ENCODE measurements at places on chromosomes 2 and 18. TPM values are rescaled to one million over a fixed set of nuclear protein-coding genes. Genes with fewer than 3 reads are reported as not detected.

GRCh38 chr2:145203891-145204290, 684.0 kb upstream of the ZEB2 start:
- peak; percentile 48 for DNase-seq

The KLHL30 gene
- total RNA-seq, result 58.4 TPM

GRCh38 chr2:109591206-109591605, 22.6 kb downstream of the SEPTIN10 start:
- DNase-seq, result no peak

The QPCT gene
- 5.6 TPM for total RNA-seq

DNA sequence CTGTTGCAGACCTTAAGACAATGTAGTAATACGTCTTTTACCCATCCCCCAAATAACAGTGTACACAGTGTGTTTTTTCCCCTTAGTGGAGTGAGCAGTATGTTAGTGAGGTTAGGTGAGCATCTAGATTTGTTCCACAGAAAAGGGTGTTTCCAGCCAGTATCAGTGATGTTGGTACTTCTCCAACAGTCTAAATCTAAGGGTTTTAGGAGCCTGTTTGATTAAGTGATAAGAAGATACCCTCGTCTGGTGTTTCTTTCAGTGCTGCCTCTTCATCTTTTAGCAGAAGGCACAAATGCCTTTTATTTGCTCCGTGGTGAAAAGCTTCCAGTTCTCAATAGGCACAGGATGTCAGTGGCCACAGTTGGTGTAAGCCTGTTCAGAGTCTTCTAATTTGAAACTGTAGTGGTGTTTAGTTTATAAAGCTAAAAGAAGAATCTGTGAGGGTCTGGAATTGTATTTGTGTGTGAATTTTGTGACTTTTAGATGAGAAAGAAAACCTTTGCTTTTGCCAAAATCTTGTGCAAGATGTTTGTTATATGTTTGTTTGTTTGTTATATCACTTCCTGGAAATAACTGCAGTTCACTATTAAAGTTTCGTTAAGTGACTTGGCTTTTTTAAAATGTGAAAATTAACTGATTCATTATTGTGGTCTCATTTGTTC, 71.2 kb downstream of the MAP4K4 start:
- DNase-seq, result no peak

GRCh38 chr2:235000426-235001236, 48.8 kb downstream of the SH3BP4 start:
- no peak for DNase-seq

The ZC3H6 gene
- total RNA-seq, result 10.8 TPM

DNA sequence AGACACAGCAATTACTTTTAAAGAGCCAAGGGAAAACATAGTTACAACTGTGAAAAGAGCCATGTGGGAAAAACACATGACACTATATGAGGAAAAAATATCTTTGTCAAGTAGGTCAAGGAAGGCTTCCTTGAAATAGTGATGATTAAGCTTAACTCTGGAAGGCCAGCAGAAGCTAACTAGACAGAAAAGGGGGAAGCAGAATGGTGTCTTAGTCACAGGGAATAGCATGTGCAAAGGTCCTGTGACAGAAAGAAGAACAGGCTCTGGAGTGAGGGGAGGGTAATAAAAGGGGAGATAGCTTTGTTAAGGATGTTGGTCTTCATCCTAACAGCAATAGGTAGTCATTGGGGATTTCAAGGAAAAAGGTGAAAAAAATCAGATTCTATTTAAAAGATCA, 64.0 kb downstream of the ARHGAP25 start:
- DNase-seq, result no peak

DNA sequence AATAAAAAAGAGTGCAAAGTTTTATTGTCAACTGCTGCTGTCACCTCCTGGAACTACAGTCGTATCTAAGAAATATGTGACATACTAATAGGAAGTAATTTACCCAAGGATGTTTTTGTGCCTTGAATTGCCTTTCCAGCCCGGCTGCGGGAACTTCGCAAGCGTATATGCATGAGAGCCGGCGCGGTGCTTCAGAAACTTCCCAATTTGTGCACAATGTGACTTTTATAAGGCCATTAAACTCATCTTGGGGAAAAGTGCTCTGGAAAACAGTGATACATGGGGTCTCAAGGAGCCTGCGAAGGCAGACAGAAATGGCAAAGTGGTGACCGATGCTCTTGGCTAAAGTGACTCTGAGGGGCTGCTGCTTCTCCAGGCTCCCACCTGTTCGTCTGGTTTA, 41.7 kb upstream of the CELF4 start:
- no peak for DNase-seq

DNA sequence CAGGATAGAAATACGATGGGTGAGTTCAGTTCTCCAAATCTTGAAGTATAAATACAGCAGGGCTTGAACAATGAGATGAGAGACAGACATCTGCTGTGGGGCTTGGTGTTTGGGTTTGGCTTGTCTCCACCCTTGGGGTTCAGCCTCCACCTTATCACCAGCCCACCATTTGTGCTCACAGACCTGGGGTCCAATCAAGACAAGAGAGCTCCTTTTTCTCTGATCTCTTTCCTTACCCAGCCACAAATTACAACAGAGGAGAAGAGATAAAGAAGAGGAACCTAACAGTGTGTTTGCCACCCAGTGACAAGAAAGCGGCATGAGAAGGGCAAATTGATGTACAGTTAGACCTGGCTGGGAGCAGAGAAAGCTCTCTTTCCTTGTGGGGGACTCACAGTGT, 204.5 kb upstream of the CXCR4 start:
- no peak for DNase-seq

GRCh38 chr2:168850846-168851245, 39.4 kb downstream of the SPC25 start:
- DNase-seq, result no peak

The CGREF1 gene
- total RNA-seq, result 1.6 TPM

The TSPYL6 gene
- total RNA-seq, result 0.21 TPM

DNA sequence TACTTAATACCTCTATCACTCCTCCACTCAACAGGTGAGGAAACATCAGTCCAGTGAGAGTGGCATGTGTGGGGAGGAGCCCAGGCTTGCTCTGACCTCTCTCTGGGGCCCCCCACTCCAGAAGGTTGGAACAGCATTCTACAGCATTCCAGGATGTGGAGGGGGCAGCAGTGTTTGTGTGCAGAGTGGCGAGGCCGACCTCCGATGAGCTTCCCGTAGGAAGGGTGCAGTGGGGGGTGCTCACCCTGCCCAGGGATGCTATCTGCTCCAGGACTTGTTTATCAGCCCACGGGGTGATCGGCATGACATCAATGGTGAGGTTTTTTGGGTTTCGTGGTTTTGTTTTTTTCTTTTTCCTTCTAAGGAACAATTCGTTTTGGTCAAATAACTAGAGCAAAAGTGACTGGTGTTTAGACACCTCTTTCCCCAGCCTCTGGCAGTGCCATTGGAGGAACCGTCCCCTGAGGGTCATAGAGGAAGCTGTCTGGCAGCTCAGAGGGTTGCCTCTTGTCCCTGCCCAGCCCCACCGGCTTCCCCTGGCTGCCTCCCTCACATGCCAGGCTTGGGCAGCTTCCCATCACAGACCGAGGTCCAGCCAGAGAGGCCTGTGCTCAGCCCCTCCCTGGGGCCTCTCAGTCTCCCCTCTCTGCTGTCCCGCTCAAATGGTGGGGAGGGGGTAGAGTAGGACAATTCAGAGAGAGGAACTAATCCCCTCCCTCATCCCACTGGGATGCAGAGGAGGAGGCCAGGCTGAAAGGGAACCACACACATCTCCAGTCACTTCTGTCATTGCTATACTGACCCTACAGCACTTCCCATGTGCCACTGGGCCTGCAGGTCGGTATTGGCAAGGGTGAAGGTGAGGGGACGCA, 96.5 kb downstream of the ZFP36L2 start:
- no peak for DNase-seq

The OTOF gene
- total RNA-seq, result 12.4 TPM

The SLC25A12 gene
- total RNA-seq, result 83.1 TPM

DNA sequence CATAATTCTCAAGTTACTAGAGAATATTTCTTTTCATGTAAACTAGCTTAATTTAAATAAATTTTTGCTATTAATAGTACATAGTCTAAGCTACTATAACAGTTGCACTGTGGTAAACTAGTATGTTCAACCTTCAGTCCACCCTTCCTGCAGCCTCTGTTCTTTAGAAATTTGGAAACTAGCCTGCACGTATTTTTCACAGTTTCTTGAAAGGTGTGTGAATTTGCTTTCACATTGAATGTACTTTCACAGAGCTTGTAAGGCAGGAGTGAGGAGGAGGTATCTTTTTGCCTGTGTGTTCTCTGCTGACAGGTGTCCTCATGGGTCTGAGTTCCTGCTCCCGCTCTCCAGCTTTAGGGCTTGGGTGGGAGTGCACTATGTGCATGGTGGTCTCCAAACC, 117.5 kb downstream of the ATP9B start:
- DNase-seq, result no peak

The CFAP221 gene
- 3.0 TPM for total RNA-seq

- DNase-seq, result no peak
Measured at GRCh38 chr2:201137505-201138400, 21.8 kb downstream of the CFLAR start.

Measured in tongue (tissue), 3 donors.